ENCODE measurements at places on chromosomes 6 and 20.

DNA sequence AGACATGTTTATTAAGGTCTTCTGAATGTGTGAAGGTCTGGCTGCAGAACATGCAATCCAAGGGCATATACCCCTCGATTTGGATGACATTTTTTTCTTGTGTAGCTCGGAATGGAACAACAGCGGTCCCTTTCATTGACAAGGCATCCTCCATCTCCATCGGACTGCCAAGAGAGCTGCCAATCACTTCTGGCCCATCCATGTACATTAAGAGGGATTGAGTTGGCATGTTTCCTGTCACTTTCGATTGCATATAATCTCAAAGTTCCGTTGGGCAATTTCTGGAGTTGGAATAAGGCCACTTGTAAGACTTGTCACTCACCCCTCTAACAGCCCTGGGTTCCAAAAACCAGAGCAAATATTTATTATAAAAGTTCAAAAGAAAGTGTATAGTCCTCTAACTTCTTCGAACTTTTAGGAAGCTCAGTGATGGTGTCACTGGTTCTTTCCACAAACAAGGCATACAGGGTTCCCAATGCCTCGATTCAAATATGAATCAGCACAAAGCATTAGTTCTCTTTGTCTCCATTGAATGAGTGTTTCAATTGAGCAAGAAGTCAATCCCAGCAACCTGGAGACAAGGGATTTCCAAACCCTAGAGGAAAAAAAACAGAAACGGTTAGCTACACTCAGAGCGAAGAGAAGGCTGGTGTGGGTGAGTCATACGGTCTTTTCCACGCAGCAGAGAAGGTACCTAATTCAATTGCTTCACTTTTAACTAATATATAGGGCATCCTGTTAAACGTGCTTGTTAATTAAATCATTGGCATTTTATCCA is 10.9 kb downstream of the ZNF217 start:
- DNase-seq = no peak

DNA sequence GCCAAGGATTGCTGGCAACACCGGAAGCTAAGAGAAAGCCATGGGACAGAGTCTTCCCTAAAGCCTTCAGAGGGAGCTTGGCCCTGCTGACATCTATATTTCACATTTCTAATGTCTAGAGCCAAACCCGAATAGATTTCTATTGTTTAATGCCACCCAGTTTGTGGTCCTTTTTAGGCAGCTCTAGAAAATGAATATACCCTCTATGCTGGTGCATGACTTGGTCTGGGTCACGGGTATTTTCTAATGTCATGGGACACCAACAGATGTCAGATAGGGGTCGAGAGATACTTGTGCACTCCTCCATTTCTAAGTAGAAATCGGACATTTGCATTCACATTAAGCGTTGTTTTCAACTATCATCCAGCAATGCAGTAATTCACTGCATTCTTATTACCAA is 37.0 kb upstream of the SOX4 start:
- no peak for DNase-seq

- no peak for DNase-seq
Measured at GRCh38 chr20:11379257-11380011, 538.3 kb upstream of the BTBD3 start.

DNA sequence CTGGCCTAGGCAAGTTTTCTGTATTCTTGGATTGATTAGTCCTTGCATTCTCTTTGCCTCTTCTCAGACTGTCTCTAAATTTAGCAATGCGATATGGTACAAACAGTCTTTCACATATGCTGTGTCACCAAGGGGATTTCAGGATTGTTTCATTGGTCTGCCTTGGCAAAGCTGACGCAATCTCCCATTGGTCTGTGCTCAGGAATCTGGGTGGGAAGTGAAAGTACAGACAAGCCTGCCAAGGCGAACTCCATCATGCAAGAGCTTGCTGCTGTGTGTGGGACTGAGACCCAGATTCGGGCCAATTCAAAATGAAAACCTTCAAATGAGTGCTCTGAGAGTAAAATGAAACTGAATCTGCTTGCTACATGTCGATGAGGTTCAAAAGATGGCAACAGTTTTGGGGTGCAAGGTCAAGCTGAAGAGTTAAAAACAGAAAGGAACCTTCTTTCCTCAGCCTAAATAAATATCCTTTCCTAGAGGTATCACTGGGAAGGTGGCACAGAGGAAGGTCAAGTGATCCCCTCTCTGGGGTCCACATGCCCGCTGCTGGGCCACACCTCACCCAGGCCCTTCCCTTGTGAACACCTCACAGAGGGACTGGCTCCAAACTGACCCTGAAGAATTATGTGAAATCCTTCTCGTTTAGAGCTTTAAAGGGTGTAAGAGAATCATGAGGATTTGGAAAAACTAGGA is 198.8 kb upstream of the PREP start:
- DNase-seq = peak; percentile 27

GRCh38 chr6:13504611-13505344 is 17.4 kb upstream of the GFOD1 start:
- DNase-seq = no peak

- no peak for DNase-seq
Measured at GRCh38 chr6:52922161-52922560, 12.7 kb upstream of the GSTA3 start.

- no peak for DNase-seq
Measured at GRCh38 chr6:2158596-2159271, 86.7 kb downstream of the GMDS start.

DNA sequence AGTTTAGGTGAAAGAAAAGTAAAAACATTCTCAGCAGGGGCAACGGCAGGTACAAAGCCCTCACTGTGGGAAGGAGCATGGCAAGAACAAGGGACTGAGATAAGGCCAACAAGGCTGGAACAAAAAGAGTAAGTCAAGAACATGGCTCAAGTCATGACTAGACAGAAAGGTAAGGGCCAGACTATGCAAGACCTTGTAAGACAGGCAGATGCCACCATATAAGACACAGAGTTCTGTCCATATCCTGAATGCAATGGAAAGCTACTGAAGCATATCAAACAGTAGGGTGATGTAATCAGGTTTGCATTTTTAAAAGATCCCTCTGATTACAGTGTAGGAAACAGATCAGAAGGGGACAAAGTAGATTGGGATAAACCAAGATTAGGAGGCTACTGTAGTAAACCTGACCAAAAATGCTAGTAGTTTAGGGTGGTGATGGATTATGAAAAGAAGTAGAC is 5.5 kb downstream of the REV3L start:
- DNase-seq = no peak

GRCh38 chr6:108287373-108287772 is 7.5 kb upstream of the AFG1L start:
- DNase-seq = no peak

DNA sequence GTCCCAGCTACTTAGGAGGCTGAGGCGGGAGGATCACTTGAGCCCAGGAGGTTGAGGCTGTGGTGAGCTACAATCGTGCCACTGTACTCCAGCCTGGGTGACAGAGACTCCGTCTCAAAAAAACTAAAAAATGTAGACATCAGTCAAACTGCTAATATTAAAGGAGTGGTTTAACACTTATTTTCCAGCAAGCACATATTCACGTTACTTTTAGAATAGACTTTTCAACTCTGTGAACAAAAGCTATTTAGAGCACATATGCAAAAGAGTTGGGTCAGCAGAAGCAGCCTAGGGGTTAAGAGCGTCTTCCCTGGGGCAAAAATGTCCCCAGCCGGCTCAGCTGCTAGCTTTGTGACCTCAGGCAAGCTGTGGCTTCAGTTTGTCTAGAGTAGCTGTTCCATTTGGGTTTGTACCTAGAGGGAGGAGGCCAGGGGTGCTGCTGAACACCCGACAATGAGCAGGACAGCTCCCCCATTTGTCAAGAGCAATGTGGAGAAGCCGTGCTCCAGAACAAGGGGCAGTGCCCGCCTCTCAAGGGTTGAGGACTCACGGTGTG is 62.5 kb upstream of the PTGIS start:
- no peak for DNase-seq

- DNase-seq = no peak
Measured at GRCh38 chr6:136582711-136583471, 32.7 kb upstream of the MAP7 start.

DNA sequence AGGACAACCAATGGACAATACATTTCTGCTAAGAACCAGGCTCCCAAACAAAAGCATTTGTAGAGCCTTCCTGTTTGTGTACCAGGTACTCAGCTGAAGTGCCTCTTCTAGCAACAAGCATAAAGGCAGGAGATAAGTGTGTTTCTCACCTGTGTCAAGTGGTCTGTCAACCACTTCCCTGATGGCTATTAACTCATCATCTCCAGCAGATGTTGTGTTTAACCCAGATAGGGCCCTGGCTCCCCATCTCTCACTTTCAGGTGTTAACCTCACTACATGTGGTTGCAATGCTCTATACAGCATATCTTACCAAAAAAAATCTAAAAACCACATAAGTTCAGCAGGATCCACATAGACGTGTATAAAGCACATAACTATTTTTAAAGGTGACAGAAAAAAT is 9.6 kb upstream of the IL17A start:
- no peak for DNase-seq

GRCh38 chr6:43465948-43466347 is 10.6 kb upstream of the DLK2 start:
- no peak for DNase-seq

- no peak for DNase-seq
Measured at GRCh38 chr6:84227044-84227433, 404 bp downstream of the CEP162 start.

GRCh38 chr6:118746145-118746824 is 94.9 kb upstream of the CEP85L start:
- no peak for DNase-seq

- no peak for DNase-seq
Measured at GRCh38 chr6:142671791-142672190, 273.2 kb downstream of the HIVEP2 start.

GRCh38 chr6:41449399-41450245 is 96.6 kb upstream of the FOXP4 start:
- no peak for DNase-seq

- no peak for DNase-seq
Measured at GRCh38 chr6:13014504-13015378, 298.2 kb downstream of the PHACTR1 start.

GRCh38 chr6:80638213-80639055 is 532.0 kb downstream of the BCKDHB start:
- no peak for DNase-seq

GRCh38 chr20:2899243-2899642 is 26.0 kb downstream of the PTPRA start:
- DNase-seq = no peak

DNA sequence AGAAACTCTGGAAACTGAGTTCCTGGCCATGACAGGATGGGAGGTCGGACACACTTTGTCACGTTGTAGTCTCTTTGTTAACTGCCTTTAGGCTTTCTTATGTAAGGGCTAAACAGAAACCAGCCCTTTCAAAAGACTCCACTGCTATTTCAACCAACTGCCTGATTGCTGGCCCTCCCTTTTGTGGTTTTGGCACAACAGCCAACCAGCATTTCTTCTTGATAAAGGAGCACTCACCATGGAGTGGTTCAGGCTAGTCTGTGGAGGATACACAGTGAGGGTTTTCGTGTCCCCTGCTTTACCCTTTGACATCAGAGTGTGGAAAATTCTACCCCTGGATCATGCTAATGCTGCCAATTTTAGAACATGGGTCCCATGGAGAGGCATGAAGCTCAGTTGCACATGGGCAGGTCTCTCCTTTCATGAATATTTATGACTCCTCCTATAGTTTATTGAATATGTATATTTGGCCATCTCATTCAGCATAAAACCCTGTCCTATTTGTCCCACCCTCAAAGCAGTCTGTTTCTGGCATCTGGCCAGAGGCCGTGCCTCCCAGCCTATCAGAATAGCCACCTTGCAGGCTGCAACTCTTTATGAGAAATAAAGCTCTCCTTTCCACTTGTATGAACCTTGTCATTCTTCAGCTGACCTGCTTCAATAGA is 148.3 kb downstream of the HS3ST5 start:
- DNase-seq = no peak

GRCh38 chr20:62660240-62660615 is 17.9 kb downstream of the SLCO4A1 start:
- DNase-seq = no peak

- no peak for DNase-seq
Measured at GRCh38 chr6:168032005-168032760, 34.7 kb downstream of the KIF25 start.

- DNase-seq = no peak
Measured at GRCh38 chr20:2176946-2177345, 75.3 kb downstream of the STK35 start.

DNA sequence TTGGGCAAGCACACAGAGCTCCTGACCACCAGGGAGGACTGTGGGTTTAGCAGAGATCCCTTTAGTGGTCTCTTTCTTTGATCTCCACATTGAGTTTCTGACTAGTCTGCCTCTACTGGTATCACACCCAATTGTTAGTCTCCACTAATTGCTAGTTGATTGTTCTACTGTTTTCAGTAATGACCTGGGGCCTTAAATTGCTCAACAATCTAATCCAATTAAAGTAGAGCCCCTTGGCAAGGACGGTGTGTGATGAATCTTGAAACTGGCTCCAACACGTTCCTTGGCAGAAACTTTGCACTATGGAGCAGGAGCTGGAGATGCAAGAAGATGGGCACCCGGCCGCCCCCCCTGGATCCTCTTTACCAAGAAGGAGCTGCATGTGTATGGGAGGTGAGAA is 12.3 kb downstream of the FAM50B start:
- no peak for DNase-seq

DNA sequence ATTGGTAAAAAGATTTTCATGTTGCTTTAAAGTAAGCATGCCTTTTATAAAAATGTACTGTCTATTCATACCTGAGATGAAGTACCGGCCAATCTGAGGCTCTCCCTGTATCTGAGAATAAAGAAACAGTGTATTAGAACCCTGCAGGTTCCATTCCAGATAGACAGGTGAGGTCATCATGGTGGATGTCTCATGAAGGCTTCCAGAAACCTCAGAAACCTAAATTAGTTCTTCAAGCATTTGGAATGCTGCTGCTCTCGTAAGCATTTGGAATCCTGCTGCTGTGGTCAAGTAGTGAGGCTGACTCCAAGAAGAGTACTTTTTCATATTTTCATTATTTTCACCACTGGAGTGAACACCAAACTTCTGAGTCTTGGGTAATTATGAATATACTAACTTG is 642.3 kb downstream of the MAFB start:
- DNase-seq = no peak

GRCh38 chr6:106102034-106102433 is 15.9 kb downstream of the PRDM1 start:
- no peak for DNase-seq

DNA sequence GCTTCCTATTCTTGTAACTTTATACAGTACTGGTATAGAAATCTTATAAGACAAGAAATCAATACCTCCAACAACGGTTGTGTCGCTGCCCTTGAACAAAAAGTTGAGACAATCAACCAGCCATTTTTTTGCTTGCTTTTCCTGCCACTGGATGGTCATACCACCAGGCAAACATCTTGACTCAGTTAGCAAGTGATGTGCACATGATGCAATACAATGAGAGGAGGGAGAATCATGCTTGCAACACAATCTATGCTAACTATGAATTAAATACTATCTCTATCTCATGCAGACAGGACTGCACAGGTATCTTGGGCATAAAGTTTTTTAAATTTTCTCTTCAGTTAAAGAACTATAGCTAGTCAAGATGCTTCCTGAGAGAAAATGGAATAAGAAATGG is 877.7 kb upstream of the CITED2 start:
- DNase-seq = no peak
